ENCODE measurements at places on chromosomes 1 and 21. TPM values are rescaled to one million over a fixed set of nuclear protein-coding genes. Genes with fewer than 3 reads are reported as not detected.

The KCNJ9 gene
- polyA plus RNA-seq: 11.2 TPM

The RHD gene
- 0.63 TPM for polyA plus RNA-seq

The SNAPIN gene
- 70.2 TPM for polyA plus RNA-seq

The PIGR gene
- polyA plus RNA-seq: 0.03 TPM

The KIF2C gene
- polyA plus RNA-seq: 13.5 TPM

The TAGLN2 gene
- 93.0 TPM for polyA plus RNA-seq

The UTS2 gene
- polyA plus RNA-seq: 33.9 TPM

- peaks cover 57% of the 10 kb centered on the region for H3K36me3 ChIP-seq
- H3K27me3 ChIP-seq: no peaks in the 10 kb centered on the region
- H3K27ac ChIP-seq: no peak overlapping the region
- H3K4me3 ChIP-seq: no peak overlapping the region
Observed at GRCh38 chr1:7678491-7679158, 92.5 kb upstream of the VAMP3 start.

DNA sequence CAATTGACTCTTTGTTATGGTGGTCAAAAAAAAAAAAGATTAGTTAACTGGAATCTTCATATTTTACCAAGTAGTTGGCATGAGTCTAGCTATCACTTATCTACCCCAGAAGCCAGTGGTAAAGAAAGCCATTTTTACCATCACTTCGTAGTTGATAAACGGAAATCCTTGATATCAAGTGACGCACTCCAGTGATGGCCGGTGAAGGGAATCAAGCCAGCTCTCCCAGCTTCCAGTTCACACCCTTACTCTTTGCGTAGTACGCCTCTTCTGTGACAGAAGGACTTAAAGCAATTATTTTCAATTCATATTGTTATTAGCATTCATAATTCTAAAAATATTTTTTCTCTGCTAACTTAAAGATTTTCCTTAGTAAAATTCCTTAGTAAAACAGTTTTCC, 447.9 kb downstream of the GPATCH2 start:
- H3K36me3 ChIP-seq: no peaks in the 10 kb centered on the region
- no peaks in the 10 kb centered on the region for H3K4me1 ChIP-seq
- H3K27ac ChIP-seq: no peak overlapping the region
- no peaks in the 10 kb centered on the region for H3K27me3 ChIP-seq
- no peak overlapping the region for H3K4me3 ChIP-seq

GRCh38 chr1:56833088-56833487, 13.9 kb upstream of the FYB2 start:
- H3K27ac ChIP-seq: no peak overlapping the region
- no peak overlapping the region for H3K4me3 ChIP-seq
- no peaks in the 10 kb centered on the region for H3K27me3 ChIP-seq
- H3K36me3 ChIP-seq: no peaks in the 10 kb centered on the region
- H3K4me1 ChIP-seq: no peaks in the 10 kb centered on the region

DNA sequence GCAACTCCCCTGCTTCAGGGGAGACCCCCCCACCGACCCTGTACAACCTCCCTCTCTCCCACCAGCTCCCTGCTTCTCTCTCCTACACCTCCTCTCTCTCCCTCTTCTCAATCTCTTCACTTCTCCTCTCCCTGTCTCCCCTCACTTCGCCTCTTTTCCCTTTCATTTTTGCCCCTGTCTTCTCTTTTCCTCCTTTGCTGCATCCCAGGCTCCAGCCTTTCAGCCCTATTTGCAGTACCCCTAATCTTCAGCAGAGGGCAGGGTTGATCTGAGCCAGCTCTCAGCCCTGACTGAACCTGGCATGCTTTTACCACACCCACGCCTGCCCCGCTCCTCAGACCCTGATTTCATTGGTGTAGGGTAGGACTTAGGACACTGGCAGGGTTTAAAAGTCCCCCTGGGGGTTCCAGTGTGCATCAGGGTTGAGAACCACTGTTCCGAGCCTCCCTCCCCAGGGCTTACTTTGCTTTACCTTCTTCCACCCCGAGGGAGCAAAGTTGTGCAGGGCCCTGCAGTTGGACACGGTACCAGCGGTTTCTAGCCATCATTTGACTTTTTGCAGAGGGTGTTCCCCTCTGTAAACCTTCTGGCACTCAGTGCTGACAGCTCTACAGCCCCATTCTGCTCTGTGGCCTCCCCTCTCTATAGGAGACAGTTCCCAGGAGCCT, 67.3 kb upstream of the CNTN2 start:
- H3K4me3 ChIP-seq: no peak overlapping the region
- no peak overlapping the region for H3K27ac ChIP-seq
- H3K36me3 ChIP-seq: peaks cover 83% of the 10 kb centered on the region
- DNase-seq: no peak
- H3K27me3 ChIP-seq: no peaks in the 10 kb centered on the region

GRCh38 chr1:225259542-225259941, 168.3 kb downstream of the LBR start:
- H3K27ac ChIP-seq: no peak overlapping the region
- no peak for DNase-seq
- H3K27me3 ChIP-seq: no peaks in the 10 kb centered on the region
- H3K4me3 ChIP-seq: no peak overlapping the region

GRCh38 chr21:45387506-45387905, 17.5 kb upstream of the COL18A1 start:
- peak overlapping the region; percentile 61 for H3K27ac ChIP-seq
- no peak overlapping the region for H3K4me3 ChIP-seq
- no peaks in the 10 kb centered on the region for H3K36me3 ChIP-seq
- H3K27me3 ChIP-seq: no peaks in the 10 kb centered on the region
- DNase-seq: no peak

DNA sequence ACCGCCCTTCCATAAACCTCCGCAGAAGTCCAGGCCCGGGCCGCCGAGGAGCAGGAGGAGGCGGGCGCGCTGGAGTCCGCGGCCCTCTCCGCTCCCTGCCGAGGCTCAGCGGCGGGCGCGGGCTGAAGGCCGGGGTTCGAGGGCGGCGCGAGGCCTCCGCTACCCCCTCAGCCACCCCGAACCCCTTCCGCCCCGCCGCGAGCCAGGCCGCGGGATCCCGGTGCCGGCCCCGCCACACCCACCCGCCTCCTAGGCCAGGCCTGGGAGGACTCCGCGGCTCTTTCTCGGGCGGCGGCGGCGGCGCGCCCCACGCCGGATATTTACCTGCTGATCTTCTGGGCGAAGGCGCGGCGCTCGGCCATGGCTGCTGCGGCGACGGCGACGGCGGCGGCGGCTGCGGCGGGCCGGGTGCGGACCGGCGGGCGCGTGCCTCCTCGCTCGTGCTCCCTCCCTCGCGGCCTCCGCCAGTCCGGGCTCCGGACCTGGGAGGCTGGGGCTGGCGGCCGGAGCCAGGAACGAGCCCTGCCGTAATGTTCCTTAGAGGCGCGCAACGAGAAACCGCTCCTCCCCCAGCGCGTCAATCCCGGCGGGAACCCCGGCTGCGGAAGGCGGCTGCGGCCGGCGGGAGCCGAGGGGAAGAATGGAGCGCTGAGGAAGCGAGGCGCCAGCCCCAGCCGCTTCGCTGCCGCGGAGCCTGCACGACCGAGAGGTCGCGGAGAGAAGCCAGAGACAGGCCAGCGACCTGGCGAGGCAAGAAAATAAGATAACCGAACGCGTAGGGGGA, at the start of gene DOCK7:
DOCK7 (minus strand) TSS at position 484 of the 784 bp plus-strand sequence; CDS start at position 362, 122 bp downstream.
- peak within 1 kb of the TSS; percentile 84 for H3K4me3 ChIP-seq
- no peaks in the 10 kb centered on the region for H3K36me3 ChIP-seq
- DNase-seq: peak; percentile 93
- H3K27me3 ChIP-seq: no peaks in the 10 kb centered on the region

- no peaks in the 10 kb centered on the region for H3K27me3 ChIP-seq
- DNase-seq: peak; percentile 15
- H3K27ac ChIP-seq: no peak overlapping the region
- peaks cover 78% of the 10 kb centered on the region for H3K36me3 ChIP-seq
- peaks cover 18% of the 10 kb centered on the region for H3K4me1 ChIP-seq
Observed at GRCh38 chr1:227762231-227762911, 27.1 kb downstream of the SNAP47 start.

DNA sequence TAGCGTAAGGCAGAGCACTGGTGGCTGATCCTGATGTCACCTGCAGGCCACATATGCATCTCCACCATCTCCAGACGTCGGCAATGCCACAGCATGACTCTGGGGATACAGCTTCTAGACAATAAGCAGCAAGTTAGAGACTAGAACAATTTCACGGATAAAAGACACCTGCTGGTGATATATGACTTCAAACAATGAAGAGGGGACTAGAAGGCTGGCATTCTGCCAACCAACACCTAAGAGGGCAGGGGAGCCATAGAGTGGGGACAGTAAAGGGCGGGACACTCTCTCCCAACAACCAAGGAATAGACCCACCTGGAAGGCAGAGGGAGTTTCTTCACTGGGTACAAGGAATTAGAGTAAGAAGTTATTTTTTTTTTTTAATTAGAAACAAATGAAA, 126.7 kb downstream of the SIM2 start:
- peaks cover 7% of the 10 kb centered on the region for H3K4me1 ChIP-seq
- H3K27ac ChIP-seq: no peak overlapping the region
- H3K27me3 ChIP-seq: no peaks in the 10 kb centered on the region
- H3K36me3 ChIP-seq: no peaks in the 10 kb centered on the region

- no peak overlapping the region for H3K4me3 ChIP-seq
- no peaks in the 10 kb centered on the region for H3K4me1 ChIP-seq
- H3K27me3 ChIP-seq: no peaks in the 10 kb centered on the region
- no peak for DNase-seq
Observed at GRCh38 chr1:88357729-88358128, 326.3 kb upstream of the PKN2 start.

DNA sequence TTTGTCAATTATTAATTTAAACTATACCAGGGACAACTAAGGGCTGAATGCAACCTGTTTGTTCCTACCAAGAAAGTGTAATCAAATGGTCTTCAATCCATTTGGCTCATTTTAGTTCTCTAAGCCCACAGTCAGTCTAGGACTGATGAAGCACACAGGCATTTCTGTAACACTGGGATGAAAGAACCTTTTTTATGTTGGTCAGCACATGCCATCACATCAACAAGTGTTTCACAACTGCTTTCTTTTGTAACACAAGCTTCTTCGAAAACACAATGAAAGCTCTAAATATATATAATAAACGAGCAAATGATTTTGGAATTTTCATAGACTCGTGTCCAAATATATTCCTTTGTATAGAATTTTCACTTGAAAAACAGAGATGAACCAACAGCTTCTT, 28.8 kb downstream of the HEATR1 start:
- no peaks in the 10 kb centered on the region for H3K4me1 ChIP-seq
- H3K27ac ChIP-seq: no peak overlapping the region
- no peaks in the 10 kb centered on the region for H3K27me3 ChIP-seq
- H3K4me3 ChIP-seq: no peak overlapping the region
- peaks cover 5% of the 10 kb centered on the region for H3K36me3 ChIP-seq

DNA sequence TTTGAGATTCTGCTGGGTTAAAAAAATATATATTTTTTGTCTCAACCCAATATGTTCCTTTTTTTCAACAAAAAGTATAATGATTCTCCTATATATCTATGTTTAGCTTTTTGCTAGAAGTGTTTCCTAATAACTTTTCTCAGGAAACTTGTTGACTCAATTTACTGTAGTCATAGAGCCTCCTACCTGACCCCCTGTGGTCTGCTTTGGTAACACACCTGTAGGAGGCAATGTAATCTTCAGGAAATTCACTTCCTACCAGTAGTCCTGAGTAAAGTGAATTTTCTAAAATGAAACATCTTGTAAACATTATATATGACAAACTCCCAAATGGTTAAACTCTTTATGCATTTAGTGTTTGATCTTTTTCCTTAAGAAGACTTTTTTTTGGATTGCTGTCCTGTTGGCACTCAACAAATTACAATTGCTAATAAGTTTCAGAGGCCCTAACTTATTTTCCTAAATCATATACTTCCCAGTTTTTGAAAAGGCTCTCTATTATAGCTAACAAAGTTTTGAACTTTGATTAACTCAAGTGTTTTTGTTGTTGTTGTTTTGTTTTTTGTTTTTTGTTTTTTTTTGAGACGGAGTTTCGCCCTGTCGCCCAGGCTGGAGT, 118.3 kb downstream of the OLFML2B start:
- no peaks in the 10 kb centered on the region for H3K4me1 ChIP-seq
- H3K27me3 ChIP-seq: no peaks in the 10 kb centered on the region
- no peak overlapping the region for H3K4me3 ChIP-seq
- no peak overlapping the region for H3K27ac ChIP-seq
- DNase-seq: no peak
- no peaks in the 10 kb centered on the region for H3K36me3 ChIP-seq

GRCh38 chr1:119908661-119909060, 12.3 kb upstream of the ADAM30 start:
- DNase-seq: no peak
- no peak overlapping the region for H3K27ac ChIP-seq
- H3K4me1 ChIP-seq: no peaks in the 10 kb centered on the region
- no peaks in the 10 kb centered on the region for H3K27me3 ChIP-seq
- no peaks in the 10 kb centered on the region for H3K36me3 ChIP-seq
- H3K4me3 ChIP-seq: no peak overlapping the region

GRCh38 chr1:245571815-245572294, 417.1 kb downstream of the KIF26B start:
- no peak overlapping the region for H3K27ac ChIP-seq
- no peaks in the 10 kb centered on the region for H3K27me3 ChIP-seq
- no peak overlapping the region for H3K4me3 ChIP-seq

DNA sequence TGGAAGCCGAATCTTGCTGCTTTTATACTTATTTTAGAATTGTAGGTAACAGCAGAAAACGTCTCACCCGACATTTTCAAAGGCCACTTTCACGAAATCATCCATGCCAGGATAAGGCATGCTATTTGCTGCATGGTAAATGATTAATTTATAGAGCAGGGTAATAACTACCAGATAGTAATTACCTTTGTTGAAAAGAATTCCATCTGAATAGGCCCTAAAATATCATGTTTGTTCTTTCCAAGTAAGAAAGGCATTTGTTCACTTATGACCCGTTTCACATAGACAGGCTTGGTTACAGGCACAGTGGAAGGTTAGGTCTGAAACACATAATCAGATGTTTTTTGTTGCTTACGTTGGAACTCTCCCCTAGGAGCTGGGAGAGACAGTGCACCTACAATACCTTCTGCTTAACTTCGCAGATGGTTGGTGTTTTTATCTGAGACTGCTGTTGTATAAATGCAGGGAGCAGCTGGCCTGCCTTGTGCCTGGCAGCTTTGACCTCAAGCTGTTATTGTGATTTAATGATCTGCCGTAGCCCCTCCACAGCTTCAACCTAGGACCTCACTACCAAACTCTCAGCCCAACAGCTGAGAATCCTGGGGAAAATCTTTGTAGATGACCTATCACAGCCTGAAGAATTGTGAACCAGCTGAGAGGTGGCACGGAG, 1.6 kb downstream of the SLC44A3 start:
- H3K27me3 ChIP-seq: peaks cover 7% of the 10 kb centered on the region
- peaks cover 14% of the 10 kb centered on the region for H3K4me1 ChIP-seq
- H3K27ac ChIP-seq: no peak overlapping the region

- no peaks in the 10 kb centered on the region for H3K4me1 ChIP-seq
- no peak for DNase-seq
- no peak overlapping the region for H3K27ac ChIP-seq
- no peaks in the 10 kb centered on the region for H3K36me3 ChIP-seq
Observed at GRCh38 chr1:225534135-225534534, 106.3 kb upstream of the LBR start.

GRCh38 chr1:66413136-66413837, 120.7 kb upstream of the SGIP1 start:
- no peaks in the 10 kb centered on the region for H3K27me3 ChIP-seq
- H3K36me3 ChIP-seq: no peaks in the 10 kb centered on the region
- DNase-seq: no peak
- no peak overlapping the region for H3K27ac ChIP-seq
- H3K4me1 ChIP-seq: no peaks in the 10 kb centered on the region
- H3K4me3 ChIP-seq: no peak overlapping the region
